ENCODE measurements at places on chromosomes 4 and X.

- no peak for DNase-seq
Measured at GRCh38 chrX:103774070-103774642, 2.5 kb upstream of the PLP1 start.

DNA sequence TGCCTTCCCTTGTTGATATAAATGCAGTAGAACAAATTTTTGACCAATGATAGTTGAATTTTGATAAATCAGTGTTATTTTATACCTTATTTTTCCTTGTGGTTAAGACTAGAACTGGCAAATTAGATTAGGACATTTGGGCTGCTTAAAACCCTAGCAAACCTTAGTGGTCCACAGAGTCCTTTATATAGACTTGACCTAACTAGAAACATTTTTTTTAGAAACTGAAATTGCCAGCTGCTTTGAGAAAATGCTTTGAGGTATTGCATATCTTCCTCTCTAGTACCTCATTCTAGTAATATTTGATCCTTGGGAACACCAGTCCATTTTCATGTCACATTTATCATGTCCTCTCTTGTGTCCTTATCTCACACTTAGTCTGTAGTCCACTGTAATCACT lies 580.3 kb downstream of the FSTL5 start:
- DNase-seq, result no peak

GRCh38 chr4:53059256-53059655 lies 197.1 kb downstream of the RASL11B start:
- no peak for DNase-seq

GRCh38 chr4:11397819-11398610 lies 30.7 kb downstream of the HS3ST1 start:
- DNase-seq, result no peak

- DNase-seq, result no peak
Measured at GRCh38 chr4:184274286-184274951, 56.7 kb upstream of the ENPP6 start.

DNA sequence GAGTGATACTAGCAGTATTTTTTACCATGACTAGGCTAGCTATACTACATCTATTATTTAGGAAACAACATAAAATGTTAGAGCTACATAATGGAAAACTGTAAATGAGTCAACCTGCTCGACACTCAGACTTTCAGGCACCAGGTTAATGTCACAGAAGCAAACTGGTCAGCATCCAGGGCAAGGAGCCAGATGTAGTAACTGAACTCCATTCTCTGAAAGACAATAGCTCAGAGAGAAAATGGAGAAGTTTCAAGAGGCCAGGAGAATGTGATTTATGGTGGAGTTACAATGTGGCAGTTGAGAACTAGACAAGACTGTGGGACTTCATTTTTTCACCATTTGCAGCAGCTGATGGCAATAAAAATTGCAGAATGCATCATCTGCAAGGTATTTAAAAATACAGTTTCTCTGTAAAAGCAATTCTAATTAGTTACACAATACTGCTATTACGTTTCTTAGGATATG lies 342.7 kb upstream of the PABPC4L start:
- DNase-seq, result no peak

- DNase-seq, result no peak
Measured at GRCh38 chrX:47645530-47645929, 4.8 kb downstream of the ELK1 start.

- no peak for DNase-seq
Measured at GRCh38 chrX:1502853-1503252, 34.1 kb downstream of the P2RY8 start.

DNA sequence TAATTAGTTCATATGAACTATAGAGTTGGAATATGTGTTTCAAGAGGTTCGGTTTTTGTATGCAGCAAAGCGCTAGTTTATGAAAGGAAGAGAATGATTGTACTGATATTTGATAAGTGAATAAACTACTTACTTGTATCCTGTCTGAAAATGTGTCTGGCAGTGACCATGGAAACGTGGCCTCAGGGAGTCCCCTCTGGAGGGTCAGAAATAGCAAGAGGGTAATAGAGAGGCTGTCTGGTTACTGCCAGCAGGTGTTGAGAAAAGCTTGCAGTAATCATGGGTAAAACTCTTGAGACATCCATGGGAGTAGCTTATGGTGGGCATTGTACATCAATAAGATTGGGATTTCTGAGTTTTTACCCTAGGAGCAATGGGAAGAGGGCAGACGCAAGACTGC lies 77.1 kb downstream of the DCLK2 start:
- no peak for DNase-seq

GRCh38 chr4:29002151-29002550 lies 1718.0 kb upstream of the PCDH7 start:
- no peak for DNase-seq

GRCh38 chr4:83552924-83553323 lies 17.0 kb downstream of the GPAT3 start:
- no peak for DNase-seq

DNA sequence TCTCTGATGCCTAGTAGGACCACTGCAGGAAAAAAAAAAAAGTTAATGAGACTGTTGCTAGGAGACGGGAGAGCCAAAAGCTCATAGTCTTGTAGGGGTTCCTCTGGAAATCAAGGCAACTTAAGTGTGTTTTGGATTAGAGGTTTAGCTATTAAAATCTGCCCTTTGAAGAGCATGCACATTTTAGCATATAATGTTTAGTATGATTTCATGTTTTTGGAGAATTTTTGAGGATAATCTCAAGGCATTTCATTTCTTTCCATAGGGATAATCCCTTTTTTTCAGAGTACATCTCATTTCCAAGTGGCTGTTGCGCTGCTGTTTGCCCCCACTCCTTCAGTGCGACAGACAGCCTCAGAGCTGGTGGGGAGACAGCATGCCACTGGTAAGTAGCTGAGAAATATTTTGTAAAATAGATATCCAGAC lies at the start of gene LINC00632:
LINC00632 (plus strand) TSS at position 339 of the 426 bp plus-strand sequence.
- DNase-seq, result no peak

GRCh38 chrX:109830704-109831206 lies 97.7 kb upstream of the ACSL4 start:
- no peak for DNase-seq

GRCh38 chr4:109803924-109804571 lies 2.2 kb upstream of the CFI start:
- DNase-seq, result no peak

- DNase-seq, result no peak
Measured at GRCh38 chr4:51851090-51851936, 8.4 kb downstream of the DCUN1D4 start.

DNA sequence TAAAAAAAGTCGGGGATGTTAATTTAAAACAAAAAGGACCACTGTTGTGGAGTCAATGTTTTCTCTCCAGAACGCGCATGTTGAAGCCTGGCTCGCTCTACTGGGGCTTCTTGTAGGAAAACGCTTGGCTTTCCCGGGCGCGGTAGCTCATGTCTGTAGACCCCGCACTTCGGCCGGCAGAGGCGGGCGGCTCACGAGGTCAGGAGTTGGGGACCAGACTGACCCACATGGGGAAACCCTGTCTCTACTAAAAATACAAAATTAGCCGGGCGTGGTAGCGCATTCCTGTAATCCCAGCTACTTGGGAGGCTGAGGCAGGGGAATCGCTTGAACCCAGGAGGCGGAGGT lies 15.6 kb downstream of the NELFA start:
- DNase-seq, result no peak

DNA sequence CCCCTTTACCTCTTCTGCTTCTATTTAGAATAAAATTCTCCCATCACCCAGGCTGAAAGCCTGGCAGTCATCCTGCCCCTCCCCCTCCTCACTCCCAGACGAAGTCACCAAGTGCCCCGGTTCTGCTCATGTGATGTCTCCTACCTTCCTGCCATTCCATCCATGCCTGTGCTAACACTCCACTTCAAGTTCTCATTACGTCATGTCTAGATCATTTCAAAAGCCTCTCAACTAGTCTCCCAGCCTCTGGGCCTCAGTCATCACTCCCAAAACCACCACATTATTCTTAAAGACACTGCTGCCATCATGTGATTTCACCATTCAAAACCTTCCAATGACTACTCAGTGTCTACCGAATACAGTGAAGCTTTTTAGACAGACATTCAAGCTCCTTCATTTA lies 17.2 kb upstream of the HOPX start:
- no peak for DNase-seq

DNA sequence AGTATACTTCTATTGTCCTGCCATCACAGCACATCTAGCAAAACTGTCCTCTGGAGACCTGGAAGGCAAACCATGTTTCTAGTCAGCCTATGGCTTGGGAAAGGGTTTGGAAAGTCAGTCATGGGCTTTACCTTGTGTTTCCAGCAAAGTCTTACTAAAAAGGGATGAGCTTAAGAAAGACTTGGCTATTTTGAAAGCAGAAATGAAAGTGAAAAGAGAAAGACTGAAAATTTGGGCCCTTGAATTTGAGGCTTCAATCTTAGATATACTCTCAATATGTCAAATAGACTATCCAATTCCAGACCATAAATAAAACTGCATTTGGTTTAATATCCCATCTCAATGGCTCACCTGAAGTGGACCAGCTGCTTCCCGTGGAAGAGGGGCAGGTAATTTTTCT lies 127.9 kb downstream of the ZNF330 start:
- DNase-seq, result no peak

- no peak for DNase-seq
Measured at GRCh38 chrX:47420265-47420664, 49.9 kb downstream of the ZNF157 start.

DNA sequence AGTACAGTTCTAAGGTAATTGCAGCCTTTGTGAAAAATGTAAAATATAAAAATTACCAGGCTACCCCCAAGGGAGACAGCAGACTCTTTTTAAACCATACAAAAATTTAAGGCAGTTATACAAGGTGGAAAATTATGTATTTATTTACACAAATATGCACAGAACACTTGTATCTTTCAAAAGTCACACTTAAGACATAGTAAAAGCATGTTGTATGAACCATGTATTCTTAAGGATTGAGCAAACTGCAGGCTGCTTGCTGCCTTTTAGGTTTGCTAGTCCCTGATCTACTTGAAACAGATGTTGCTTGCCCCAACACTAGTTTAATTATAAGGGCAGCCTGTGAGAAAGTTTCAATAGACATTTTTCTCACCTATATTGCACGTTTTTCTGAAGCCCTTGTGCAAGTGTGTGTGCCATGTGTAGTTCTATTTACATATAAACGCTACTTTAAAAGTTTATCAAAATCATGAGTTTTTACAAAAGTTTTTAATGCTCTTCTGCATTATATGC lies 72.8 kb downstream of the PRSS12 start:
- no peak for DNase-seq

- DNase-seq, result no peak
Measured at GRCh38 chr4:146959692-146960091, 14.0 kb upstream of the TTC29 start.

DNA sequence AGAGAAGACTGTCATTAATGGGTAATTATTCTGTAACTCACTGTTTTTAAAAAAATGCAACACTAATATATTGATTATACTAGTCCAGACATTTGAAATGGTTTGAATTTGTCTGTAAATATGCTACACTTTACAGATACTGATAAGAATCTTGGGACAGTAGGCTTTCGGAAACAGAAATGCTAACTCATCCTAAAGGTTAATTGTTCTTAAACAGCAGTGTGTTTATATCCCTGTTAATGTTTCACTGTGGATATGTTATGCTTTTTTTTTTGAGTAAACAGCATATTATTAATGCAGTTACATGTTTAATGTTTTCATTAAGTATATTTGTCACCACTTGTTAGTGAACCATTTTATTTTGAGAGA lies 31.4 kb downstream of the EXOC1 start:
- DNase-seq, result no peak

- no peak for DNase-seq
Measured at GRCh38 chr4:139633195-139633594, 32.4 kb upstream of the MGST2 start.

GRCh38 chrX:9362363-9362928 lies 102.4 kb upstream of the TBL1X start:
- DNase-seq, result no peak

- no peak for DNase-seq
Measured at GRCh38 chr4:76550966-76551780, 116.1 kb downstream of the SHROOM3 start.

DNA sequence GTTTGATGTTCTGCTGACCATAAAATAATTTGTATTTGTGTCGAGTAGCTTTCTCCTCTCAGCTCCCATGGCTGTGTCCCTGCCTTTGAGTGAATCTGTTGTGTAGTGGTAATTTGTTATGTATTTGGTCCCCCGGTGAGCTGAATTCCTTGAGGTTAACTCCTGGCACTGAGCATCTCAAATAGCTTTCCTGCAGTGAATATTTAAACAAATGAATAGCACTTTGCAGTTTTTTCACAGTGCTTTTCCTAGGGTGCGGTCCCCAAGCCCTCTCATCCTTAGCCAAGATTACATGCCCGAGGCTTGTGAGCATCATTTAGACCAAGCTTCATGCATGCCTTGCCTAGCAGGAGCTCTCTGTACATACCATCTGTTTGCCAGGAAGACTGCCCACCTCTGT lies 74.2 kb downstream of the CLDN34 start:
- DNase-seq, result no peak

DNA sequence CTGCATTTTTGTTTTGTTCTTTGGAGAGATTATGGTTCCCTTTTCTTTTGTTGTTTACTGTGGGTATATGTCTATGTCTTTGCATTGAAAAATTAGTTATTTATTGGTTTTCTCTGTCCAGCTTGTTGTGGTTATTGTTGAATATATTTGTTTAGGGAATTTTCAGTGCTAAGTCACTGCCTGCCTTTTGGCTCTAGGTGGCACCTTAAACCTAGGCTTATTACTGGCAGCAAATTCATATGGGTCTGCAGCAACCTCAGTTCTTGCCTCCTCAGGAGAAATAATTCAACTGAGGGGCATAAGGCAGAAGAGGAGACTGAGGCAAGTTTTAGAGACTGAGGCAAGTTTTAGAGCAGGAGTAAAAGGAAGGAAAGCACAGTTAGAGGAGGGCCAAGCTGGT lies 1157.3 kb upstream of the AGA start:
- no peak for DNase-seq

- DNase-seq, result no peak
Measured at GRCh38 chrX:109357706-109358105, 124.2 kb downstream of the GUCY2F start.

- DNase-seq, result no peak
Measured at GRCh38 chrX:103830848-103831247, 1.2 kb downstream of the RAB9B start.

- no peak for DNase-seq
Measured at GRCh38 chrX:47351706-47352105, 18.7 kb upstream of the ZNF157 start.

DNA sequence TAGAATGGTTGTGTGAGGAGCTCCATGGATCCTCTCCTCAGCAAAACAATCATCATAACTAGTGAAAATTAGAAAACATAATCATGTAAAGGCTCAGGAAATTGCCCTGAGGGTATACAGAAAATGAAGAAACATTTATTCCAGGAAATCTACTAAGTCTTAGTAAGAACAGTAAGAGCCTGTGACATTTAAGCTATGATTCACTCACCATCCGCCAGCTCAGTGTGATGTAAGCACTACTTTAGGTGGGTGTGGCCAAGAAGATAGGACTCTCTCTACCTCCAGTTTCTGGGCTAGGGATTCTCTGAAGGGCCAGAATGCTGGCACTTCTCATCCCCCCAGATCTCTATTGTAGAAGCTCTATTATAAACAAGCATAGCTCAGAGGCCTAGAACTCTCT lies 147.5 kb downstream of the DLG3 start:
- no peak for DNase-seq

- no peak for DNase-seq
Measured at GRCh38 chr4:14446904-14447303, 555.4 kb upstream of the CPEB2 start.

- DNase-seq, result no peak
Measured at GRCh38 chr4:29051381-29051965, 1668.7 kb upstream of the PCDH7 start.

All from stimulated activated CD4-positive, alpha-beta T cell treated with anti-CD3 and anti-CD28 coated beads, Interleukin-4, amount 100 ng/mL, for 1 hour (primary cell).